ENCODE measurements at places on chromosomes 2 and 18.

DNA sequence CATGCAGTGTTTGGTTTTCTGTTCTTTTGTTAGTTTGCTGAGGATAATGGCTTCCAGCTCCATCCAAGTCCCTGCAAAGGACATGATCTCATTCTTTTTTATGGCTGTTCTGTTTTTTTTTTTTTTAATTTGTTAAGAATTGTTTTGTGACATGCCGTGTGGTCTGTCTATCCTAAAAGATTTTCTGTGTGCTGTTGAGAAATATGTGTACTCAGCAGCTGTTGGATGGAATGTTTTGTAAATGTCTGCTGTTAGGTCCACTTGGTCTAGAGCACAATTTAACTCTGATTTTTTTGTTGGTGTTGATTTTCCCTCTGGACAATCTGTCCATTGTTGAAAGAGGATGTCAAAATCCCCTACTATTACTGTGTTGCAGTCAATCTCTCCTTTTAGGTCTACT lies 80.4 kb upstream of the WDR75 start:
- DNase-seq = no peak

DNA sequence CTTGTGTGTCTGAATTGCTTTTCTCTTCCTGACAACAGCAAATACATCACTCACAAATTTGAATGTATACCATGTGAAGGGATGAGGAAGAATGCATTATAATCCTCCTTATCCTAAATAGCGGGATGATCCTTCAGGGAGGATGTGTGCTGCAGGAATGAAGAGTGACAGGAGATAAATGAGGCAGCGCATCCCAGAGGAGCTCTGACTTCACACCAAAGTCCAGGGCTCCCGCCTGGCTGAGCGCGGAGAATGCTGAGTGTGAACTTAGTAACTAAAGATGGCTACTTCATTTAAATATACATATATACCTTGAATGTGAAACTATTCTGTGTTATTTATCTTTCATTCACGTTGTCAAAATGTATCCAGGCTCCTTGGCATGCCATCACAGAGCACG lies 145.2 kb upstream of the TPO start:
- DNase-seq = no peak

DNA sequence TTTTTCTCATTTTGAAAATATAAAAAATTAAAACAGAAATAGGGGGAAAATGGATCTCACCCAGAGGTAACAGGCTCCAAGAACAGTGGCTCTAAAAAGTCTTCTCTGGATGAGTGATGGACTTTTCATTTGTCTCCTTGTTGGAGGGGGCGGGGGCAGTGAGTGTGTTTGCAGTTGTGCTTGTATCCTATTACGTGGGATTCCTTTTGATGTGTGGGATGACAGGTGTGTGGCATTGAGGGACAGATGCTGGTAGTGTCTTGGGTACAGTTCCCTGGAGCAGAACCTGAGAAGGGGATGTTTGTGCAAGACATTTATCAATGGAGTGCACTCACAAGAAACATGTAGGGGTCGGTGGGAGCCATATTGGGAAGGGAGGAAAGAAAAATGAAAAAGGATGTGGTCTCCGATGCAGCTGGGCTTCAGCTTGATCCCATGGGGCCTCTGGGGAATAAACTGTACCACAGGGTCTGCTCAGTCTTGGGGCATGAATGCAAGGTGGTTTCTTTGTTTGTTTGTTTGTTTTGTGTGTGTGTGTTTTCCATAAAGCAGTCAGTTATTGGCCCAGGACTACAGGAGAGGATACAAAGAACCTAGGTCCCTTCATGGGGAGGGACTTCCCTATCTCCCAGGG lies 120.0 kb upstream of the SLC35G4 start:
- DNase-seq = no peak

- DNase-seq = no peak
These were observed 431.3 kb downstream of the CMPK2 start for GRCh38 chr2:6434438-6434837.

DNA sequence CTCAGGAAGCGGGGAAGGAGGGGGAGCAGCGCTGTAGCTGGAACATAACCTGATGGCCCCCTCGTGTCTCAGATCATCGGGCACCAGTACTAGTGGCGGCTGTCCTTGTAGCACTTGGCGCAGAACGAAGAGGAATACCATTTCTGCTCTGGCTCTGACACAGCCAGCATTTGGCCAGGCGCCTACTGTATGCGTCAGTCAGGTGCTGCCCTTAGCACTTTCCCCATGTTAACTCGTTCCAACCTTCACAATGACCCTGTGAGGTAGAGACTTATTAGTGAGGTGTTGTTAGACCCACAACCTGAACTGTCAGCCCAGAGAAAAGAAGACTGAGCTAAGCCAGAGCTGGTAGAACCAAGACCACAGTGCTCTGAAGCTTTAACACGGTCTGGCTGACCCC lies 47.7 kb upstream of the EML6 start:
- DNase-seq = no peak

DNA sequence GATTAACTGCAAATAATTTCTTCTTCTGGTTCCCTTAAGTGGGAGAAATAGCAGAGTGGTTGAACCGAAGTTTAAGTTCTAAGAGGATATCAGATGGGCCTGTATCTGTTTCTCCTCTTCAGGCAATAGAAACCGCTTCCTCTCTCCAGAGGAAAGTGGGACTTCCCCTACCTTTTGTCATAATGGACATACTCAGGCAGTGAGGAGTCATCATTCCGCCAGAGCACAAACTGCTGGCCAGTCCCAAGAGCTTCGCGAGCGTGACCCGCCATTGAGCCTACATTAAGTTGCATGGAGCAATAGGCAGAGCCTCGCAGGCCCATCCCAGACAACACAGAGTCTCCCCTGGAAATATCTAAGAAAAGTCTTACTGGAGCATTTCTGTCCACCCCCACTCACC lies 158.9 kb downstream of the LDLRAD4 start:
- no peak for DNase-seq

GRCh38 chr2:161044921-161045320 lies 115.3 kb upstream of the TANK start:
- no peak for DNase-seq

GRCh38 chr2:66667301-66667700 lies 232.4 kb downstream of the MEIS1 start:
- no peak for DNase-seq

GRCh38 chr2:105737980-105738657 lies 6.6 kb upstream of the NCK2 start:
- DNase-seq = no peak

DNA sequence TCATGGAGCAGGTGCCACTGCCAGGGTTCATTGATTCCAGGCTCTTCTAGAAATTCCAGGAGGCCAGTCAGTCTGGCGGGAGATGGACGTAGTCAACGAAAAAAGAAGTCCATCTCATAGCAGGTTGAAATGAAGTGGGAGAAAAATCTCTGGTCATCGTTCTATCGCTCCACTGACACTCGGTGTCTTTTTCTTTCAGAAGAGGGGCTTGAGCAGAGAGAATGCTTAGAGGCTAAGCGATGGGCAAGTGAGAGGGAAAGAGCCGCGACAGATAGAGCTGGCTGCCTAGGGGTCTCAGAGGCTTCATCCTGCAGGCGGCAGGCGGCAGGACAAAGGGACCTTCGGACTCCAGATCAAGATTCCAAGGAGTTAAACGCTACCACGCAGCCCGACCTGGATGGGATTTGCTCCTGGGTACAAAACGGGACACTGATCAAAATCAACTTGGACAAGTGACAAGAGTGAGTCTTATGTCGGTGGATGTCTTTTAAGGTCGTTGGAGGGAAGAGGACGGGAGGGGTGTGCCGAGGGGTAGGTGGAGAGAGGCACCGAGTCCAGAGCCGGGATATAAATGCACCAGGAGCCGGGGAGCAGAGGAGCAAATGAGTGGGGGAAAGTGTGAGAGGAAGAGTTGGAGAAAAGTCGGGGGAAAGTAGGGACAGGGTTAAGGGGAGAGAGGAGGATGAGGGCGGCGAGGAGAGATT lies 677 bp upstream of the TMEM178A start:
- DNase-seq = no peak

DNA sequence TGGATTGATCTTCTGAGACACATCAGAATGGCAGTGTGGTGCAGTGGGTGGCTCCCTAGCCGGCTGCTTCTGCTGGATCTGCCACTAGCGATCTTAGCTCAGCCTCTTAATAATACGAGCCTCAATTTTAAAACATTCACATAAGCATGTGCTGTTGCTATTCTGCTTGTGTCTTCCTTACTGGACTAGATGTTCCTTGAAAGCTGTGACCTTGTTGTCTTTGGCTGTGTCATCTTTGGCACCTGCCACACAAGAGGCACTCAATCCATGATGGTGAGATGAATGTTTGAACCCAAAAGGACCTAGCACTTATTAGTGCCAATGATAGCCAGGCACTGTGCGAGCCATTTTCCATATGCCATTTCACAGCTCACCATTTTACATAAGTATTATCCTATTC lies 393.0 kb downstream of the ALK start:
- no peak for DNase-seq

- DNase-seq = no peak
These were observed 2.2 kb downstream of the MPP4 start for GRCh38 chr2:201696151-201696659.

DNA sequence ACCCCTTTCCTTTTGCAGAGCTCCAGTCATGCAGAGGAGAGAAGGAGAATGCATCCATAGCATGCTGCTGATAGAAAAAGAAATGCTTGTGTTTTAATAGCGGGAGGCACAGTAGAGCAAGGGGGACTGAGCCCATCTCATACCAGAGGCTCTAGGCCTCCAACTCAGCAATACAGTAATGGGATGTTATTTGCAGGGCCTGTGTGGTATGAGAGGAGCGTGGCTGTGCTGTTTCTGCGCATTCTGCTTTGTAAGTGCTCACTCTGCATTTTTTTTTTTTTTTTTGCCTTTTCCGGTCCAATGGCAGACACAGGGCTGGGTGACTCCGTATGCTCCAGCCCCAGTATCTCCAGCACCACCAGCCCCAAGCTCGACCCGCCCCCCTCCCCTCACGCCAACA lies 200.0 kb downstream of the GBX2 start:
- no peak for DNase-seq

DNA sequence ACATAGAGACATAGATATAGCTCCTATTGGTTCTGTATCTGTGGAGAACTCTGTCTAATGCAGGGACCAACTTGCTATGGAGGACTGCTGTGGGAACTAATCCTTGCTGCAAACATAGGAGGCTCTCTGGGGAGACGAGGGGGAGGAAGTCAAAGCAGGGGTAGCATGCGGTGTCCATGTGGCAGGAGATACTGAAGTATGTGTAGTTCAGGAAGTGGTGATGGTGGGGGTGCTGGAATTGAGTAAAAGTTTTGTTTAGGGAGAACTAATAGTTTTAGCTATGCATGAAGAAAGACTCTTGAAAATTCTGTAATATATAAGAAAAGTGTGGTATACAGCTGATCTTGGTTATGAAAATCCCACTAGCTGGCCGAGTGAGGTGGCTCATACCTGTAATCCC lies 62.0 kb downstream of the ANKRD44 start:
- no peak for DNase-seq

DNA sequence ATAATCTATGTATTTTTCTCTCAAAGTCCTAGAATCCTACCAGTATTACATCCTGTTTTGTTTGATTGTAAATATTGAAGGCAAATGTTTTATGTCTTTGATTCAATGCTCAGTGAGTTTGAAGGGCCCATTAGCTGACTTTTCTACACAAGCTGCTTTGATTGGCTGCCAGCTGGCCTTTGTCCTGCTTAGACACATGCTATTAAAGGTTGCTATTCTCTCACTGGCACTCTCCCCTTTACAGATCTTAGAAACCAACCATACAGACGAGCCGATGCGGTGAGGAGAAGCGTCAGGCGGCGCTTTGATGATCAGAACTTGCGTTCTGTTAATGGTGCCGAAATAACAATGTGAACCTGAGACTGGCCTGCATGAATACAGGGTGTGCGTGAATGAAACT lies 69.7 kb downstream of the PRPF40A start:
- no peak for DNase-seq

GRCh38 chr2:196987649-196988364 lies 61.3 kb upstream of the PGAP1 start:
- peak; percentile 1 for DNase-seq

DNA sequence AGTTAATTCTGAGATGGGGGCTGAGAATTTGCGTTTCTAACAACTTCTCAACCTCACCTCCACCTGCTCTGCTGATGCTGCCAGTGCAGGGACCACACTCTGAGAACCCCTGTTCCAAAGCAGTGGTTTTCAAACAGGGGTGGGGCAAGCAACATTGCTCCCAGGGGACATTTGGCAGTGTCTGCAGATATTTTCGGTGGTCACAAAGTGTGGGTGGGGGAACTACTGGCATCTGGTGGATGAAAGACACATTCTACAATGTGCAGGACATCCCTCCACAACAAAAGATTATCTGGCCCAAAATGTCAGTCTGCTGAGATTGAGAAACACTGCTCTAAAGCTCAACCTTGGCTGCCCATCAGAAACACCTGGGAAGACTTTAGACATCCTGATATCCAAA lies 188.7 kb upstream of the SATB2 start:
- no peak for DNase-seq

- no peak for DNase-seq
These were observed 213.0 kb downstream of the TRIB2 start for GRCh38 chr2:12929758-12930157.

- no peak for DNase-seq
These were observed 35.4 kb downstream of the B4GALT6 start for GRCh38 chr18:31648966-31649429.

- DNase-seq = no peak
These were observed 511.2 kb downstream of the DCDC2C start for GRCh38 chr2:4214444-4215205.

DNA sequence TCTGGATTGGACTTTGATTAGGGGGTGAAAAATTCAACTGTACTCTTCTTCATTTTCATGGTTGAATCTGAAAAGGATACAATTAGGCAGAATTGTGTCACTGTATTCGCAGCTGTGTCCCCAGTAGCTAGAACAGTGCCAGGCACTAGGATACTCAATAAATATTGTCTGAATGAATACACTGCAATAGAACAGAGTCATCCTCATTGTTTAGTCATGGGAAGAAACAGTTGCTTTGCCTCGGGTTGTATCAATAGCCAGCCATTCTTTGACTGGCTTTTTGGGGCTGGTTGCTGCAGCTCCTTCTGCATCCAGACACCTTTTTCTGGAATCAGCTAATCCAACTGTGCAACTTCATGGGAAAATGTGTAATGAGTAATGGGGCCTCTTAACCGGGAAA lies 18.1 kb upstream of the DYNC1I2 start:
- no peak for DNase-seq

DNA sequence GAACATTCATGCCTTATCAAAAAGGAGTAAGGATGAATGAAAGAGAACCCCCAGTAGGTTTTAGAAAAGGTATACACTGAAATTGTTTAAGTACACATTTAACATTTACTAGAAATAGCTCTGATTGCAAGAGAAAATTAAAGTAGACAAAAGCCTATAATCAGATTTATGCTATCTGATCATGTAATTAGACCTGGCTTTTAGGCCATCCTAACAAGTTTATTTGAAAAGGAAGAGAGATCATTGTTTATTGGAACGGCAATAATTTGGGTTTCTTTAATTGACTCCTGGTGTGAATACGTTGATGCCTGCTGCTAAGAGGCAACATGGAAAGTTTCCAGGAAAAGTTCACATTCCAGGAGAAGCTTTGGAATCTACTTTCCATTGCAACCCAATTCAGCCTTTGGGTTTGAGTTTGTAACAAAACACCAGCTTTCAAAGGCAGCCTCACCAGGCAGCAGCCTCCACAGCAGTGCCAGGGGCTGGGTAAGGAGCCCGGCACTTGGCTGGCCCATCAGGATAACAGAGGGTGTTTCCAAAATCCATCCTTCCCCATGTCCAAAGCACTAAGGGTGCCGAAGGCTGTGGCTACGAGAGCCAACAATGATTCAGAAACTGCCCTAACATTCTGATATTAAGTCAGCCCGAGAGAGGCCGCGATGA lies 18.0 kb downstream of the FZD7 start:
- no peak for DNase-seq
